A549 (cell line): ENCODE measurements at places on chromosomes 16 and 17. TPM values are rescaled to one million over a fixed set of nuclear protein-coding genes. Genes with fewer than 3 reads are reported as not detected.
A peak's percentile ranks its signal among the peaks of the same experiment; 100 is the strongest.

Gene SLC4A1
- not detected in 3 replicates for polyA plus RNA-seq

Gene SMIM36
- polyA plus RNA-seq: not detected in 3 replicates

Gene HOXB2
- 0.58 to 0.65 TPM (median 0.60 TPM) in 3 replicates for polyA plus RNA-seq

Gene AURKB
- polyA plus RNA-seq: 124 to 137 TPM (median 130 TPM) in 3 replicates

Gene NPB
- 0.29 to 0.45 TPM (median 0.38 TPM) in 3 replicates for polyA plus RNA-seq

Gene ABCC12
- 0.13 TPM in 1 of 3 replicates, not detected in the others for polyA plus RNA-seq

Gene SLC6A2
- not detected in 3 replicates for polyA plus RNA-seq

Gene ACSM2A
- polyA plus RNA-seq: not detected in 3 replicates

Gene HSPB9
- not detected in 3 replicates for polyA plus RNA-seq

DNA sequence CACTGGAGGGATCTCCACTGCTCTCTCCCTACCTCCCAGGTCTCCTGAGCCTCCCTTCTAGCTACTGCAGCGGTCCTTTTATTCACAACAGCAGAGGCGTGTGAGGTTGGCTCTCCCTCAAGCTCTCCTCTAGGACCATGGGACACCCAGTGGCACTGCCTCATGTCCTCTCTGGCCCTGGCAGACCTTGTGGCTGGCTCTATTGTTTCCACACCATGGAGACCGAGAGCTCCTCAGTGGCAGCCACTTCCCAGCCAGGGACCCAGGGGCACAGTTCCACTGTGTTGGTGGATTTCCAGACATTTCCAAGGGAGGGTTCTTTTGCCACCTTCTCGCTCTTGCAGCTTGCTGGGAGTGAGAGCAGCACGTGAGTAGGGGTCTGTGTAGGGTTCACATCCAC lies 204.9 kb downstream of the AXIN2 start:
- no peak for DNase-seq

- peak; percentile 89 for DNase-seq
These were observed 2.9 kb downstream of the TMEM107 start for GRCh38 chr17:8173056-8173870.

DNA sequence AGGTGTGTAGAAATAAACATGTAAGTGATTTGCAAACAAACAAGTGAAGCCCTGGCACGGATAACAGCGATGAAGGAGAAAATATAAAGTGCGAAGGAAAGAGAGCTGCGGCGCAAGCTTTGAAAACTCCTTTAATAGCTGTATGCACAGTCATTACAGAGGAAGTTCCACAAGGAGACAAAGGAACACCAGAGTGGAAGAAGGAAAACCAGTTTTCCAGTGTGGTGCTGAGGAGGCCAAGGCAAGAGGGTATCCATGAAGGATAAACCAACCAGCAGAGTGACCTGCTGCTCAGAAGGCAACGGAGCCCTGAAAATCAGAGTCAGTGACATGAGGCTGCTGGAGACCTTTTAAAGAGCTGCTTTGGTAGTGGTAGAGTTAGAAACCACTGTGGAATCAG lies 24.4 kb downstream of the METTL16 start:
- DNase-seq: no peak

GRCh38 chr16:47139561-47140185 lies 4.1 kb downstream of the NETO2 start:
- no peak for DNase-seq

DNA sequence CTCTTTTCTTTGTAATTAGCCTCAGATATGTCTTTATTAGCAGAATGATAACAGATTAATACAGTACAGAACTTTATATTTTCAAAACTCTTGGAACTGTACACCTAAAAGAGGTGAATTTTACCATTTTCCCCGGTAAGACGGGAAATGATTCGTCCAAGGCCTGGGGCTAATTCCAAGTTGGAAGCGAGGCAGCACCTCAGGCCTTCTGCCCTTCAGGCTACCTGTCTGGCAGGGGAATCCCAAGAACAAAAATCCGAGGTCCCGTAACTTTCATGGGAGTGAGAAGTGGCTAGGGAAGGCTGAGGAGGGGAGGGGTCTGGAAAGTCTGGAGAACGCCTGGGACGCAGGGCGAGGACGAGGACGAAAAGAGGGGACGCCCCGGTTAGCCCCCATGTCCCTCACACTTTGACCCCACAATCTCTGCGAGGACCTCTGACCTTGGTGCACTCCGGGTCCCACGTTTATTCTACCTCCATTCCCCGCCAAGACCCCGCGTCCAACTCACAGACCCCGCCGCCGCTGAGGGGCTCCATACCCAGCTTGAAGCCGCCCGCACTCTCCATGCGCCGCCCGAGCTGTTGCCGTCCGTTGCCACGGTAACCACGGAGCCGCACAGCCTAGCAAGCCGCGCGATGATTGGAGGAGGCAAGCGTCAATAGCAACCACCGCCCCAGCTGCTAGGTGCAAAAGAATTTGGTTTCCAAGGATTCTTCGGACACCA lies at the start of gene HYDIN:
TSS of gene HYDIN (minus strand) at position 601 of the 724 bp plus-strand sequence. CDS start 43,827 bp downstream, outside the sequence.
- peak; percentile 67 for DNase-seq

- no peak for DNase-seq
These were observed 100.9 kb upstream of the GSE1 start for GRCh38 chr16:85511938-85512807.

DNA sequence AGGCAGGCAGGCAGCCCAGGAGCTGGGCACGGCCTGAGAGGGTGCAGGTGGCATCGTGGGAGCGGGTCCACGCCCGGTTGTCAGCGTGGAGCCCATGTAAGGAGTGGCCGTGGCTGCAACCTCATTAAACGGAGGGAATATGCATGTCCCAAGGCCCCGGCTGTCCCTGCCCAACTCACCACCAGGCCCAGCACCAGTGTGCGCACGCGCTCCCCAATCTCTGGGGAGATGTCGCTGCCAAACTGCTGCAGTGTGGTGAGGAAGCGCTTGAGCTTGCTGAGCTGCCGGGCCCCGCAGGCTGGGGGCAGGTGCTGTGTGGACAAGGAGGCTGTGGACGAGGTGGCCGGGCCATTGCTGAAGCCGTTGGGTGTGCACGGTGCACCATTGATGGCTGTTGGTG lies 25.6 kb upstream of the PABPN1L start:
- DNase-seq: no peak

- no peak for DNase-seq
These were observed 14.1 kb upstream of the SLC16A5 start for GRCh38 chr17:75073618-75074047.

DNA sequence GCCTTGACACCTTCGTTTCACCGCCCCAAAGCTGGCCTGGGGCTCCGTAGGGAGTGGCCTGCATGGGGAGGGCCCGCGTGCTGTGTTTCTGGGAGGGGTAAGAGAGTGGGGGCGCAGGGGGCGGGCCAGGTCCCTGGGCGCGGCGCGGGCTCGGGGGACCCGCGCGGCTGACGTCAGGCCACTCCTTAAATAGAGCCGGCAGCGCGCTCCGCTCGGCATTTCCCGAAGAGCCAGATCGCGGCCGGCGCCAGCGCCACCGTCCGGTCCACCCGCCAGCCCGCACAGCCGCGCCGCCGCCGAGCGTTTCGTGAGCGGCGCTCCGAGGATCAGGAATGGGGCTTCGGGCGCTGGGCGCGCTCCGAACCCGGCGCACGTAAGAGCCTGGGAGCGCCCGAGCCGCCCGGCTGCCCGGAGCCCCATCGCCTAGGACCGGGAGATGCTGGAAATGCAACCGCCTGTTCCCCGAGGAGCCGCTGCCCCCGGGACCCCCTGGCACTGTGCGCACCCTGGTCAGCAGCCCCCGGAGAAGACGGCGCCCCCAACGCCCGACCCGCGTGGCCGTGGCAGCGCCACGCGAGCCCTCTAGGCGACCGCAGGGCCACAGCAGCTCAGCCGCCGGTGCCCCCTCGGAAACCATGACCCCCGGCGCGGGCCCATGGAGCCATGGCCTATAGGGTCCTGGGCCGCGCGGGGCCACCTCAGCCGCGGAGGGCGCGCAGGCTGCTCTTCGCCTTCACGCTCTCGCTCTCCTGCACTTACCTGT lies at the start of gene HS3ST2:
TSS of gene HS3ST2 (plus strand) at position 215 of the 763 bp plus-strand sequence. CDS start at position 664, 449 bp downstream.
- DNase-seq: no peak

DNA sequence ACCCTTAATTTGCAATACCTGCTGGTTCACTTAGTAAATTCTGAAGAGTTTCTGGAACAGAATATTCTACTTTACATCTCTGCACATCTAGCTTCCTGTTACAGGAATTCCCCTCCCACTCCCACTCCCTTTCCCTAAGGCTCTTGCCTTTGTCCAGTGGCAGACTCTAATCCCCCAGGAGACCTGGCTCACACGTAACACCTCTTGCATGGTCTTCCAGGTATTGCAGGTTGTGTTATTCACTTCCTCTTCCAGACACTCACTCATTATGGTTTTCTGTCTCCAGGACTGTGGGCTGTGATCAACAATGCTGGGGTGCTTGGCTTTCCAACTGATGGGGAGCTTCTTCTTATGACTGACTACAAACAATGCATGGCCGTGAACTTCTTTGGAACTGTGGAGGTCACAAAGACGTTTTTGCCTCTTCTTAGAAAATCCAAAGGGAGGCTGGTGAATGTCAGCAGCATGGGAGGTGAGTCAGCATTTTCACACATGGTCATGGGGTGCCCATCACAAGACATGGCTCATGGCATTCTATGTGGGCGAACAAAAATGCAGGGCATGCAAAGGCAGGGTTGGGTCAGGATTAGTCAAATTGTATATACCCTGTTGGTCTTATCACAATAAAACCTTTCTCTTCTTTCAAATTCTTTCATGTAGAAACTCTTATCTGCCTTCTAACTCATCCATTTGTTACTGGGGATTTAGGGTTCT lies 35.8 kb downstream of the HSD17B2 start:
- DNase-seq: peak; percentile 6

GRCh38 chr17:5035315-5035714 lies at the start of gene SLC52A1:
Gene SLC52A1, minus strand, starts transcription at chr17:5035426. Its CDS starts 820 bp downstream, at chr17:5034606.
- DNase-seq: peak; percentile 47

- DNase-seq: no peak
These were observed 133.9 kb downstream of the PITPNC1 start for GRCh38 chr17:67511012-67511411.

DNA sequence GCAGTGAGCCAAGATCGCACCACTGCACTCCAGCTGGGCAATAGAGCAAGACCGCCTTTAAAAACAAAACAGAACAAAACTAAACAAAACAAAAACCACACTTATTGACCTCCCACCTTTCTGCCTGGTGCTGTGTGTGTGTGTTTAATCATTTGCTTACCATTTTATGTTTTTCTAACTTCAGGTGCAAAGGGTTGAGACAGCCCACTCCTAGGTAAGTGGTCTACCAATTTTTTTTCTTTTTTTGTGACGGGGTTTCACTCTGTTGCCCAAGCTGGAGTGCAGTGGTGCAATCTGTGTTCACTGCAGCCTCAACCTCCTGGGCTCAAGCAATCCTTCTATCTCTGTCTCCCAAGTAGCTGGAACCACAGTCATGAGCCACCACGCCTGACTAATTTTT lies 65.8 kb downstream of the SALL1 start:
- no peak for DNase-seq

DNA sequence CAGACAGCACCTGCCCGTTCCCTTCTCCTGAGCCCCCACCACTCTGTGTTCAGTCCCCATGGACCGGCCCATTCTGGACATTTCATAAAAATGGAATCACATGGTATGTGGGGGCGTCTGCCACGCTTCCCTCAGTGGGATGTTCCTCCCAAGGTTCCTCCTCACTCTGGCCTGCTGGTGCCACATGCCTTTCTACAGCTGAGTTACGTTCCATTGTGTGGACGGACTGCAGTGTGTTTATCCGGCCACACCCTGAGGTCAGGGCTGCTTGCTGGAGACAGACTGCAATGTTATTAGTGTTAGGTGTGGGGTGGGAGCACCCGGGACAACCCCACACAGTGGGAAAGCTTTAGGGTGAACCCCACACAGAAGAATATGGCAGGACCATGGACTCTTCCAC lies 5.9 kb upstream of the AATK start:
- no peak for DNase-seq

- DNase-seq: no peak
These were observed 19.2 kb downstream of the ACTG1 start for GRCh38 chr17:81493198-81494038.

- DNase-seq: peak; percentile 24
These were observed 217.4 kb upstream of the TNRC6C start for GRCh38 chr17:77741109-77741508.

GRCh38 chr16:47043200-47043599 lies 69.7 kb upstream of the DNAJA2 start:
- DNase-seq: no peak

DNA sequence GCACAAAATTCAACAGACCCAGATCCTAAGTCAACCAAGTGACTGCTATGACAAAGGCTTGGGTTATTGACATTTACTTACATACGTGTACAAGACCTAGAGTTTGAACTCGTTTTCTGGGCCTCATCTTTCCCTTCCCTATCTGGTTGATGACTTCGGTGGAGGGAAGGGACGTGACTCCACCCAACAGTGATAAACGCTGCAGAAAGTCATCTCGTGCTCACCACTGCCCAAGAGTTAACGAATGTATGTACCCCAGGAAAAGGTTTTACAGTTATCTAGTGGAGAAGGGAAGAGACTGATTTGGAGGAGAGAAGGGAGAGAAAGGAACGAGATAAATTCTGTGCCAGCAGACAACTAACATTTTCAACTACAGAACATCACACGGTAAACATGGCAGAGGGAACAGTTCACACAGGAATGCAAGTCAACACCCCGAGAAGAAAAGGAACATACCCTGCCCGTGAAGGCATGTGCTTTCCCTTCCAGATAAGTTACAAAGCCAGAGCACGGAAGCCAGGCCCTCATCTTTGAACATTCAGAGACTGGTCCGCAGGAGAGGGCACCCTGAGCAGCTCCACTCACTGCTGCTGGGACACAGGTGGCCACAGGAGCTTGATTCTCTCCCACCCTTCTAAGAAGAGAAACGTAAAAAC lies 13.9 kb upstream of the CYTH1 start:
- no peak for DNase-seq

GRCh38 chr17:64941761-64942160 lies 22.5 kb upstream of the LRRC37A3 start:
- DNase-seq: no peak
